Adrenal gland (tissue), 19 donors: ENCODE measurements at places on chromosomes 6 and 20. TPM values are rescaled to one million over a fixed set of nuclear protein-coding genes. Genes with fewer than 3 reads are reported as not detected.

DNA sequence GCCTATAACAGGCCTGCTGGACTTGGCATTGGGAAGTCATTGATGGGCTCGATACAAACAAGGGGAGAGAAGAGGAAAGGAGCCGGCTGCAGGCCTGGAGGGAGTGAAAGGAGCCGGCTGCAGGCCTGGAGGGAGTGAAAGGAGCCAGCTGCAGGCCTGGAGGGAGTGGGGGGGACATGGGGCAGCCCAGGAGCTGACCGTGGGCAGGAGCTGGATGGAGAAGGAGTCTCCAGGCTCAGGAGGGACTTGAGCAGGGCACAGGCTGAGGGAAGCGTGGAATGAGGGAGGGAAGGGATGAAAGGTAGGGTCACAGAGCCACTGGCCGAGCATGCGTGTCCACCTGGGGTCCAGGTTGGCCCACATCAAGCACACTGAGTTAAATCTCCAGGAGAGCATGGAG, 32.0 kb downstream of the RPP40 start:
- DNase-seq, result no peak

Gene RSPO3
- 24.3 TPM for polyA plus RNA-seq

DNA sequence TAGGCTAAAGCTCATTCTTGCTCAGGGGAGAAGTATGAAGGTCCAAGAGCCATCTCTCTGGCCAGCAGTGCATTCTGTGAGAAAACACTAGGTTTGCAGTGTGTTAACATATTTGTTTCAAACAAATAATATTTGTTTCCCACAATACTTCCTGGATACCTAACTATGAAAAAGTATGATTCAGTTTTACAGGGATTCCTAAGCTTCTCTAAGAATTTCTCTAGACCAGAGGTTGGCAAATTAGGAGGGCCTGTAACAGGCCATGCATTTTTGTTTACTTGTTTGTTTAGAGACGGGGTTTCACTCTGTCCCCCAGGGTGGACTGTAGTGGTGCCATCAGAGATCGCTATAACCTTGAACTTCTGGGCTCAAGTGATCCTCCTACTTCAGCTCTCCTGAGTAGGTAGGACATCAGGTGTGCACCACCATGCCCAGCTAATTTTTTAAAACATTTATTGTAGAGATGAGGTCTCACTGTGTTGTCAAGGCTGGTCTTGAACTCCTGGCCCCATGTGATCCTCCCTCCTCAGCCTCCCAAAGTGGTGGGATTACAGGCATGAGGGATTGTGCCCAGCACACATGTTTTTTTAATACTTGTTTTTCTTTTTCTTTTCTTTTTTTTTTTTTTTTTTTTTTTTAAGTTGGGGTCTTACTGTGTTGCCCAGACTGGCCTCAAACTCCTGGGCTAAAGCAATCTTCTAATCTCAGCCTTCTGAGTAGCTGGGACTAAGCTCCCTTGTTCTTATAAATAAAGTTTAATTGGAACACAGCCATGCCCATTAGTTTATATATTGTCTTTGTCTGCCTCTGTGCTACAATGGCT, 71.7 kb downstream of the ADGRG6 start:
- DNase-seq, result no peak

GRCh38 chr20:55174635-55175034, 699.2 kb downstream of the DOK5 start:
- no peak for DNase-seq

Gene NKX2-2
- polyA plus RNA-seq, result not detected

Gene HTR1B
- polyA plus RNA-seq, result 0.24 TPM

- DNase-seq, result no peak
Observed at GRCh38 chr20:53513489-53514298, 79.9 kb downstream of the ZNF217 start.

DNA sequence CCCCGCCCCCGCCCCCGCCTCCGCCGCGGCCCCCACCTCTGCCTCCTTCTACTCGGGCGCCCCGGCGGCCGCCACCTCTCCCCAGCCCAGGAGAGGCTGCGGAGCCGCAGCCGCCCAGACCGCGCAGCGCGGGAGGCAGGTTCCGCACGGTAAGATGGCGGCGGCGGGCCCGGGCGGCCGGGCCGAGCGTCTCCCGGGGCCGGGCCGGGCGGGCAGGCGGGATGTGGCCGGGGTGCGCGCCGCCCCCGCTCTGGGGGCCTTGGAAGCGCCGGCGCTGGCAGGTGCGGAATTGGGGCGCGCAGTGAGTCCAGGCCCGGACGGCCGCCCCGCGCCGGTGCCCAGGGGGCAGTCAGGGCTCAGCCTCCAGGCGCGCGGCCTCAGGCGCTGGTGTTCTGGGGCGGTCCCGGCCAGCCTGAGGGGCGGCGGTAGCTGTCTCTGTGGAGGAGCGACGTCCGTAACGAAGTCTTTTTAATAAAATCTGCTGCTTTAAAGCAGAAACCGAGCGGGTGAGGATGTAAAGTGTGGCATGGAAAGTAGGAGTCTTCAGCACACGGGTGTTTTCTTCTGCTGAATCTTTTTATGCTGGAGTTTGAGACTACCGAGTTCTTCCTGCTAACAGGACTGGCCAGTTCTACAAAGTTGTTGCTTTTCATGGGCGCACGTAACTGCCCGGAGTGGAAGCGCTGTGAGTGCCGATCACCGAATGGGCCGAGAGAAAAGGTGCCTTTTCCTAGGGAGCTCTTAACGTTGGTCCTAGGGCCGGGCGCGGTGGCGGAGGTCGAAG, at the start of gene GID8:
TSS of gene GID8 (plus strand) at position 43 of the 784 bp plus-strand sequence. CDS start 3,356 bp downstream, outside the sequence.
- DNase-seq, result peak; percentile 68

Gene SOBP
- 5.6 TPM for polyA plus RNA-seq

DNA sequence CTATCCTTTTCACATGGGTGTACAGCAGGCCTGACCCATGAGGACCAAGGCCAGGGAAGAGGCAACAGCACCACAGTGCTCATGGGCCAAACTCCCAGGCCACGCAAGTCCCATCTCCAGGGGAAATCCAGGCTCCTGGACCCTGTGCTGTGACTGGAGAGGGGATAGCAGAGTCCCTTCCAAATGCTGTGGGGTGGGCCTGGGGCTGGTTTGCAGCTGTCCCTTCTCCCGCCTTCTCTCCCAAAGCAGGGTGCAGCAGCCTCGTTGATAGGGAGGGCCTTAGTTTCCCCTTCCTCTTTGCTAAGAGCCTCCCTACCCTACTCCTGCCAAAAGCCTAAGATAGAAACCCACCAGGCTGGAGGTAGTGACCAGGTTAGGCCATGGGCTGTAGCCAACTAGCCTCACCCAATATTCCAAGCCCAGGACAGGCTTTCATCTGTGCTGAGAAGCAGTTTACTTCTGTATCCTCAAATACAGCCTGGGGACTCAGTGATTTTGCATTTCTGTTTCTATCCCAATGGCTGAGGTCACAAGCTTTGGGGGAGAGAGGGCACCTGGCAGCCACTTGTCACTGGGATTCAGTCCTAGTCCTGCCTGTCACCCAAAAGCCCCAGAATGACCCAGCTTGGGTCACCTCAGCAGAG, 1.4 kb downstream of the CTSZ start:
- no peak for DNase-seq

Gene COL21A1
- polyA plus RNA-seq, result 1.3 TPM

- no peak for DNase-seq
Observed at GRCh38 chr6:31742894-31743293, 3.1 kb downstream of the MSH5 start.

DNA sequence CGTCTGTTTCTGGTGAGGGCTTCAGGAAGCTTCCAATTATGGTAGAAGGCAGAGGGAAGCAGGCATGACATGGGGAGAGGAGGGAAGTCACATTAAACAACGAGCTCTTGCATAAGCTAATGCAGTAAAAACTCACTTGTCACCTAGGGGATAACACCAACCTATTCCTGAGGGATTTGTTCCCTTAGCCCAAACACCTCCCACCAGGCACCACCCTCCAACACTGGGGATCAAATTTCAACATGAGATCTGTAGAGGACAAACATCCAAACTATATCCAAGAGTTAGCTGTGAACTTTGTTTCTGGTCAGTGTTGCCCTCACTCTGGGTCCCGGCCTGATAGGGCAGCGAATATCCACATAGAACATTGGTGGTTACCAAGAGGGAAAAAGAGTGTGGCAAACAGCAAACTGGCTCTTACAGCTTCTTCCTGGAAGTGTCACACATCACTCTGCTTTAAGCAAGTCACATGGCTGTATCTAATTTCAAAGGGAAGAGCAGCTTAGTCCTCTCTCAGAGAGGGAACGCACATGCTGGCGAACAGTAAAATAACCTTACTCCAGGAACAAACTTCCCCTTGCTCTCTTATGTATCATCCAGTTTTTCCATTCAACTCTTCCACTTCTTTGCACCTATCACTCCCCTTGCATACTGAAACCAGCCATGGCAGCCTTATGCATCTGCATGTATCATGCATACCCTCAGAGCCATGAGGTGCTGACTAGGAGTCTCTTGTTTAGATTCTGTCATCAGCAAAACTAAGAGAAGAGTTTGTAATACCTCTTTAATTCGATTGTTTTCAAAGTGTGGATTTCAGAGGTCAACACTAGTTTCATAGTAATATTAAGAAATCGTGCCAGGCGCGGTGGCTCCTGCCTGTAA, 4.8 kb upstream of the MOCS1 start:
- no peak for DNase-seq

DNA sequence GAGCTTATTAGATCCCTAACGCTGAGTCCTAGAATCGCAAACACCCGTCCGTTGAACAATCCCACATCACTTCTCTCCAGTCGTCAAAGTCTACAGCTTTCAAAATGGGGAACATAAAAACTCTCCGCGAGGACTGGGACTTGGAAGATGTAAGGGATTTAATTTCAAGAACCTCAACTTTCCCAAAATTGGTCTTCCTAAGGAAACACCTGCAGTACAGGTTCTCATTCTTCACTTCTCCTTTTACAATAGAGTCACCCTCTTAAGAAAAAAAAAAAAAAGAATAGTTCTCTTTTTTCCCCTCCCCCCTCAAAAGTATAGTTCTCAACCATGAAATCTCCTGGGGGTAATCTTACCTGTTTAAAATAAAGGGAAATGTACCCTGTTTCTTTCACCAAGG, 6.6 kb upstream of the ZBTB22 start:
- no peak for DNase-seq

GRCh38 chr6:80579391-80580023, 473.0 kb downstream of the BCKDHB start:
- no peak for DNase-seq

GRCh38 chr20:43983359-43983758, 68.7 kb downstream of the TOX2 start:
- no peak for DNase-seq

GRCh38 chr6:390914-391558, 516 bp upstream of the IRF4 start:
- DNase-seq, result no peak

Gene PRICKLE4
- 3.6 TPM for polyA plus RNA-seq

Gene C20orf204
- polyA plus RNA-seq, result 4.8 TPM

- DNase-seq, result no peak
Observed at GRCh38 chr20:49281059-49281912, 3.4 kb upstream of the ZNFX1 start.

DNA sequence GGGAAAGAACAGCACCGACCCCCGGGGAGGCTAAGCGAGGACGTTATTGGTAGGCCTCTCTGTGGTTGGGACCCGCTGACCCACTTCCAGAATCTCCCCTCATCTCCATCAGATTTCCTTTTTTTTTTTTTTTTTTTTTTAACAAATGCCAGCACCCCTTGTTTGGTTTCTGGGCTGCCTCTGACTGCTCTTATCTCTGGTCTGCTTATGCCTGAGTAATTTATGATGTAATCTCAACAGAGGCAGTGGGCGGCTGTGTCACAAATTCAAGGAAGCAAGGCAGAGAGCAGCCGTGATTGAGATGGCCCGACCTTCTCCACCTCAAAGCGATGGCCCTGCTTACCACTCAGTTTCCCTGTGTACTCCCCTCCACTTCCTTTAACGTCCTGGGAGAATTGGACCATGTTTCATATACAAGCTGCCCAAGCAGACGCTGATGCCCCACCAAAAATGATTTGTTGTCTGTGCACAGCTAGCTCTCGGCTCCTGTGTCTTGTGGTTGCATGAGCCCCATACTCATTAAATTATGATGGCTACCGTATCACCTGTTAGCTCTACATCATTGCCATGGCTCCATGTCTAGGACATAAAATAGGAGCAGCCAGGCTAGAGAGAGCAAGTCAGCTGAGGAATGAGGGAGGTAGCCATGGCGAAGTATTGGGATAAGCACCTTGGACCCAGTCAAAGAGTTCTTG, 98.1 kb downstream of the ZNF217 start:
- DNase-seq, result no peak

DNA sequence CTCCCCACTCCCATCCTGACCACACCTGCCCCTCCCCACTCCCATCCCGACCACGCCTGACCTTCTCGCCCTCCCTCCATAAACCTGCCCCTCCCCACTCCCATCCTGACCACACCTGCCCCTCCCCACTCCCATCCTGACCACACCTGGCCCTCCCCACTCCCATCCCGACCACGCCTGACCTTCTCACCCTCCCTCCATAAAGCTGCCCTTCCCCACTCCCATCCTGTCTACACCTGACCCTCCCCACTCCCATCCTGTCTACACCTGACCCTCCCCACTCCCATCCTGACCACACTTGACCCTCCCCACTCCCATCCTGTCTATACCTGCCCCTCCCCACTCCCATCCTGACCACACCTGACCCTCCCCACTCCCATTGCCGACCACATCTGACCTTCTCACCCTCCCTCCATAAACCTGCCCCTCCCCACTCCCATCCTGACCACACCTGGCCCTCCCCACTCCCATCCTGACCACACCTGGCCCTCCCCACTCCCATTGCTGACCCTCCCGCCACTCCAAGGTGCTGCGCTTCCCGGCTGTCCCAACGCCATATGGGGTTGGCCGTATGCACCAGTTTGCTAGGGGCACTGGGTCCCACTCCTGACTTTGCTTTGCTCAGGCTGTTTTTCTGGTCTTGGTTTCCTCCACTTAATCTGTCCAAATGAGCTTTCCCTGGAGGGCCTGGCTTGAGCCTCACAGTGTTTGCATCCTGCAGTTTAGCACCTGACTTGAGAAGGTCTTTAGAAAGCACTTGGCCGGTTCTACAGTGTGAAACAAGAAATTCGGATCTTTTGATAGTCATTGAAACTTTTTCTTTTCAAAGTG, 2.9 kb downstream of the KIF25 start:
- no peak for DNase-seq

DNA sequence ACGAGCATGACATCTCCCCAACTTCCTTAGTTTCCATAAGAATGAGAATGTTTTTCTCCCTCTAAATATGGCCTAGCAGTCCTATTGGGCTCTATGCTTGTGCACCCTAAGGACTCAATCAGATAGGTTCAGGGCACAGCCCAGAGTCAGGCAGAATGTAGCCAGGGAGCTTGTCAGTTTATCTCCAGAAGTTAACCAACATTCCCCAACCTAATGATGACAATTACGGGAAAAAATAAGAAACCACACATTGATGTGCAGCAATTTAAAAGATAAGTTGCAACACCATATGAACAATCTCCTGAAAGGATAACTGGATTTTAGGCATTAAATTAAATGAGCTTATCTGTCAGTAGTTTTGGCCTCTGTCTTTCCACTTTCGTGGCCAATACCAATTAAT, 71.1 kb downstream of the HDDC2 start:
- no peak for DNase-seq

DNA sequence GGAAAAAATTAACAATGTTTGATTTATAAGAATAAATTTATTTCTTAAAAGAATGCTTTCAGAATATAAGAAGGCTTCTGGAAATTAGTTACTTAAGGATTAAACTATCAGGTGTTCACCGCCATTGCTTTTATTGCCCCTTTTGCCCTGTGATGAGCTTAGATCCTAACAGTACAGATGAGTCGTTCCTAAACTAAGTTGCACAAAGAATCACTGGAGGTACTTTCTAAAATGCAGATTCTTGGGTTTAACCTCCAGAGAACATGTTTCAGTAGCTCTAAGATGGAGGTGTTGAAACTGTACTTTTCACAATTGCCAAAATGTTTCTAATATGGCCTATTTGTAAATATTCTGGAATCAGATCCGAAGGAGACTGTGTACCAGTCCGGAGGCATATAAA, 211.9 kb downstream of the GMDS start:
- no peak for DNase-seq
